Keratinocyte (primary cell): ENCODE measurements at places on chromosomes 4 and X. TPM values are rescaled to one million over a fixed set of nuclear protein-coding genes. Genes with fewer than 3 reads are reported as not detected.

DNA sequence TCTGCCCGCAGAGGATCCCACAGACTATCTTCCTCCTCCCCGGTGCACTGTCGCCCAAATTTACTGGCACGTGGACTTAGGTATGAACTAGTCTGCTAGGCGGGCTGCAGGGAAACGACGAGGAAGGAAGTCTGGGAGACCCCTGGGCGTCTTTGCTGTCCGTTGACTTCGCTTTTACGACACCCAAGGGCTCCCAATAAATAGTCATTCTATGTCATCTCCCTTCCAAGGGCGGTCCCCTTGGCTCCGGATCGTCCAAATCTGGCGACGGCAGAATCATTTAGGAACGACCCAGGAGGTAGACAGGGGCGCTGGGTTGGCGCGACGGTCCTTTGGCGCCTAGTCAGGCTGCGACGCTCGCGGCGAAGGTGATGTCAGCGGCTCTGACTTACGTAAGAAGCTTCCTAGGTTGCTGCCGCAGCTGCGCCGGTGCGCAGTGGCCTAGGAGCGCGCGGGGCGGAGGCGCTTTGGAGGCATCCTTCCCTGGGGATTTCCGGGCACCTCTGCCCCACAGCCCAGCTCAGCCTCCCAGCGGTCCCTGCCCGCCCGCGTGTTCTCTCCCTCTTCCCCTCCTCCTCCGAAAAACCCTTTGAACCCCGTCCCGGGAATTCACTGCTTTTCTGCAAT, 2.2 kb downstream of the NHS start:
- DNase-seq: no peak

- DNase-seq: peak; percentile 61
Measured at GRCh38 chr4:89661173-89661899, 175.6 kb downstream of the SNCA start.

GRCh38 chrX:147891896-147892295, 19.8 kb upstream of the FMR1 start:
- DNase-seq: no peak

GRCh38 chrX:10106806-10107205, 50.0 kb upstream of the CLCN4 start:
- no peak for DNase-seq

- DNase-seq: no peak
Measured at GRCh38 chr4:23163647-23164436, 471.1 kb downstream of the GBA3 start.

- no peak for DNase-seq
Measured at GRCh38 chr4:187558391-187558790, 437.2 kb upstream of the ZFP42 start.

DNA sequence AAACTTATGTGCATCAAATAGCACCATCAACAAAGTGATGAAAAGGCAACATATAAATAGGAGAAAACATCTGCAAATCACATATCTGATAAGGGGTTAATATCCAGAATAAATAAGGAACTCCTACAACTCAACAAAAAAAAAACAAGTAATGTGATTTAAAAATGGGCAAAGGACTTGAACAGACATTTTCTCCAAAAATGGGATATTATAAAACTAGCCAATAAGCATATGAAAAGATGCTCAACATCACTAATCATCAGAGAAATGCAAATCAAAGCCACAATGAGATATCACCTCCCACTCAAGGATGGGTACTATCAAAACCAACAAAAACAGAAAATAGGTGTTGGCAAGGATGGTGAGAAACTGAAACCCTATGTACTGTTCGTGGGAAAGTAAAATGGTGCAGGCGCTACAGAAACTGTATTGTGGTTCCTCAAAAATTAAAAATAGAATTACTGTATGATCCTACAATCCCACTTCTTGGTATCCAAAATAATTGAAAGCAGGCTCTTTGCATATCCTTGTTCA, 2.4 kb downstream of the DNAJB14 start:
- no peak for DNase-seq

DNA sequence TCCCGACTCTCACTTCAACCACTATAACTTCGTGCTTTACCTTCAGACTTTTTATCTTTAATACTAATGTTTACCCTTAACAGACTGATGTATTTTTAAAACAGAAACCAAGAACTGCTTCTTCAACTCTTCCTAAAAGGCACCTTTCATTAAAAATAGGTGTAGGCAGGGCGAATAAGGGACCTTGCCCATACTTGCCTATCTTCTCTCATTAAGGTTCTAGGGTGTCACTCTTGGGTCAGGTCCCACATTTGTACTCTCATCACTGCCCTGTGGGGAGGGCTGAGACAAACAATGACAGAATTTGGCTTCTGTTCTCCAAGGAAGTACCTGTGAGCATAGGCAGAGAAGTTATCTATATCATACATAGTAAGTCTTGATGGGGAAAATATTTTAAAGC, 69.7 kb downstream of the ANKRD50 start:
- no peak for DNase-seq

DNA sequence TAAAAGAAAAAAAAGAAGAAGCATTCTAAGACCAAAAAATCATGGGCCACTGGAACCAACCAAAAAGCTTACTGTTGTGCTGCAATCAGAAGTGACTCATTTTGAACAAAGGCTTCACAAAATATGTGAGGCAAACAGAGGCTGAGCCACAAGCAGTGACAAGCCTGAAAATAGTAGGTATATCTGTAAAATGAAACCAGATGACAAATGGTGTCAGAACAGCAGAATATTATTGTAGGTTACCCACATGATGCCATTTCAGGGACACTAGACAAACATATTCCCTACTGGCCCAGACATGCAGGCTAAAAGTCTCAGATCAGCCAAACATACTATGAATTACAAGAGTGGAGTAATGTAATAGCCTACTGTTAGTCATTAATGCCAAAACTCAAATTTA, 1301.8 kb upstream of the DIAPH2 start:
- peak; percentile 26 for DNase-seq

GRCh38 chr4:20185103-20185502, 66.6 kb upstream of the SLIT2 start:
- no peak for DNase-seq

- no peak for DNase-seq
Measured at GRCh38 chrX:130055103-130055502, 55.2 kb downstream of the ELF4 start.

GRCh38 chrX:103927030-103927429, 35.4 kb upstream of the TMSB15B start:
- no peak for DNase-seq

DNA sequence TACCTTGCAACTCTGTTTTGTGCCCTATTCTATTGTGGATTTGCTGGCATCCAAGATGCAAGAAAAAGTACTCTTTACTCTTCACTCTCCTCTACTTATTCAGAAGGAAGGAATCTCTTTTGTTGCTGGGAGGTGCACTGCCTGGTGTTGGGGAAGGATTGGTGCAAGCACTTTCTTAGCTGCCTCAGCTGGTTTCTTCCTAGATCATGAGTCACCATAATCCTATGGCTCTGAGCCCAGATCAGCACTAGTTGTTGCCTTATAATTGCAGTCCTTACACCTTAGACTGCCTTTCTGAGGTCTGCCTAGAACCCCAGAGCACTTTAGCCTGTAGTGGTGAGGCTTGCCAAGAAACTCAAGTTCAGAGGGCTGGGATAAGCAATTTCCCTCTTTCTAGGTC, 37.0 kb upstream of the CT83 start:
- DNase-seq: peak; percentile 5

- no peak for DNase-seq
Measured at GRCh38 chr4:183300070-183300469, 20.0 kb downstream of the CLDN22 start.

DNA sequence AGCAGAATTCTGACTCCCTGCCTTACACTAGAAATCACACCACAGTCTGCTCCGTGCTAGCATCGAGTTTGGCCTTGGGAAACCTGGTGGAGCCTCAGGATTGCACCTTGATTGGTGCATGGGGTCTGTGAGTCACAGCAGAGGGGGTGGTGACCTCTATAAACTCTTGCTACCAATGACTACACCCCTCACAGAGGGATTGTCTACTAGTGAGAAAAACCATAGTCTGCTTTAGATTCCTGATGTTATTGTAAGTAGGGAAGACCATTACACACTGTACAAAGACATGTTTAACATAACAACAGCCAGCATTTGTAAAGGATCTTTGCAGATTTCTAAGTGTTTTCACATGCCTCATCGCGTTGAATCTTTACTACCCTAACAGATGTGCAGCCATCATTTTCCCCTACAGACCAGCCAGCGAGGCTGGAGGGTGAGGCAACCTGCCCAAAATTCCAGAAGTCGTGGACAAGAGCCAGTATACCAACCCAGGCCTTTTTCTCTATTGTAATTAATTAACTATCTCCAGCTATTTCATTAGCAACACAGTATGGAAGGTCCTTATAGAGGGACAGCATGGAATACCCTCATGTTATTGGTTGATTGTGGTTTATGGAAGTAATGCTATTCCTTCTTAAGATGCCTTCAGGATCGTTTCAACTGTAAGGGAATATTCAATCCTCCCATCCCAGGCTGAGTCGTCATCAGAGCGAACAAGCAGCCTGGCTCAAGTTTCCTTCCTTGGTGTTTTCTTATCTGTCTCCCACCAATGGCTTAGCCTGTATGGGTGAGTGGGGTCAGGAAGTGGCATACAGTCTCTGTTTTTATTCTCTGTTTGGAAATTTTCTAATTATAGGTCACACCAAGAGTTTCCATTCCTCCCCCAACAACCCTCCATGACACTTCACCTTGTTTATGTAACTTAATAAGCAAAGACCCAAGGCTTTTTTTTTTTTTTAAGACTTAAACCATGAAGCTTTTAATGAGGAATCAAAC, 55.9 kb upstream of the KDR start:
- no peak for DNase-seq

GRCh38 chr4:46909078-46909477, at the start of gene COX7B2:
COX7B2 (minus strand) TSS chr4:46909245; CDS start chr4:46735192, 174,053 bp downstream.
- no peak for DNase-seq

DNA sequence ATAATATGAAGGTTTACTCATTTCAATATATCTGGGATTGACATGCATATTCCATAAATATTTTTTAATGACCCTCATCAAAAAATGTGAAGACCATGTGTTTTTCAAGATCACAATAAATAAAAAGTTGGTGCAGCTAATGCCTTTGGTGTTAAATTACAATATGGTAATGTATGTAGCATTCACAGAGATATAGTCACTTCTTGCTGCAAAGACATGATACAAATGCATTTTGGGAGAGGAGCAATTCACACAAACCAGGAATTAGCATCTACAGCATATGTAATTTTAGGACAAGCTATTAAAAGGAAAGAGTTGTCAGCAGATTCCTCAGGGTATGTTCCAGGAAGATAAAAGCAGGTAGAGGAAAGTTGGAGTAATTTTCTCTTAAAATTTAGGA, 734.5 kb upstream of the HTR2C start:
- DNase-seq: no peak

DNA sequence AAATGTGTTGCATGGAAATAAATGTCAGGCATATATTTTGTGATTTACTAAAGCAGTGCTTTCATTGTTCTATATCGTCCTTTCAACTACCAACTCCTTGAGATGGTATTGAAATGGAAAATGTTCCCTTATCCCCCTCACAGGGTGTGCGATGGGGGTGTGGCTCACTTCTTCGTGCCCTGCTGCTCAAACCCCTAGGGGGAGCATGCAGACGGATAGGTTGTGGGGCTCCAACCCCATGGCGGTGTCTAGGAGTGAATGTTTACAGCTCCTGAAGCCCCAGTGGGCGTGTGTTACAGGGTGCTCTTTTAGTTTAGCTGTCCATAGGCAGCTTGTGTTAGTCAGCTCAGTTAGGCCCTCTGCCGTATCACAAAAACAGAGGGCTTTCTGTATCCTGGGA, 287.7 kb upstream of the EMCN start:
- no peak for DNase-seq

GRCh38 chr4:138727731-138728130, 287.9 kb upstream of the NOCT start:
- DNase-seq: no peak

DNA sequence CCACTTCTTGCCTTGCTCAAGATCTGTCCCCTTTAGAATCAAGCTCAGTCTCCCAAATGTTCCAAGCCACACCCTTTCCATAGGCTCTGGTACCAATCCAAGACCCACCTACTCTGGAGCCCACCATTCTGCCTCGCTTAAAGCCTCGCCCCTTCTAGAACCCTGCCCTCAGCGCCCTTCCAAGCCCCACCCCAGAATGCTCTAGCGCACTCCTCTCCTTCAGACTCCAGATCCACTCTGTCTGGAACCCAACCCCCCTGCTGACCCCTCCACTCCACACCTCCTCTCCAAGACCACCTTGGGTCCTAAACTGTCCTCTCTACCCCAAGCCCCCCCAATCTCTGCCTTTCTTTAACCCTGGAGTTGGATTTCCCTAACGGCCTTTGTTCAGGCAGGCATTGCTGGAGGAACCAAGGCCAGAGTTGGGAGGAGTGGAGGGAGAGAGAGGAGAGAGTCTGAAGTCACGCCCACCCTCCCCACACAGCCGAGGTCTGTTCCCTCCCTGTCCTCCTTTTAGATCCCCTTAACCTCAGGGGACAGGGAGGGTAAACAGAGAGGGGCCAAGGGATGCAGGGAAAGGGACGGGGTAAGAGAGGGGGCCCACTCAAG, 2.4 kb upstream of the PRICKLE3 start:
- no peak for DNase-seq

- DNase-seq: no peak
Measured at GRCh38 chr4:52619591-52619931, 39.5 kb downstream of the USP46 start.

GRCh38 chr4:145784036-145784435, 104.1 kb downstream of the C4orf51 start:
- no peak for DNase-seq

Gene VCX3B
- not detected in 3 replicates for polyA plus RNA-seq

Gene SASH3
- polyA plus RNA-seq: 0.08 to 0.09 TPM in 2 of 3 replicates, not detected in the other

Gene GPRASP1
- polyA plus RNA-seq: 0.22 to 0.34 TPM (median 0.26 TPM) in 3 replicates

Gene RPL34
- 1,911 to 3,183 TPM (median 3,164 TPM) in 3 replicates for polyA plus RNA-seq

Gene WNK3
- polyA plus RNA-seq: 0.26 to 0.33 TPM (median 0.27 TPM) in 3 replicates

Gene LUZP4
- not detected in 3 replicates for polyA plus RNA-seq

Gene CWH43
- 8.5 to 18.8 TPM (median 10.9 TPM) in 3 replicates for polyA plus RNA-seq

Gene AWAT2
- polyA plus RNA-seq: not detected in 3 replicates

Gene PHEX
- polyA plus RNA-seq: 0.45 to 0.80 TPM (median 0.79 TPM) in 3 replicates

Gene USP51
- 0.28 to 0.57 TPM (median 0.39 TPM) in 3 replicates for polyA plus RNA-seq

Gene SLC4A4
- polyA plus RNA-seq: 0.20 to 0.33 TPM (median 0.29 TPM) in 3 replicates

Gene ZNF157
- 0.06 to 0.12 TPM (median 0.06 TPM) in 3 replicates for polyA plus RNA-seq

Gene BEND4
- not detected in 3 replicates for polyA plus RNA-seq

Gene MAGEH1
- 5.8 to 6.7 TPM (median 6.2 TPM) in 3 replicates for polyA plus RNA-seq

Gene CT45A5
- not detected in 3 replicates for polyA plus RNA-seq

Gene DCAF8L2
- not detected in 3 replicates for polyA plus RNA-seq

Gene HELT
- not detected in 3 replicates for polyA plus RNA-seq

Gene CXCL1
- 12.0 to 40.7 TPM (median 35.5 TPM) in 3 replicates for polyA plus RNA-seq
